ENCODE measurements at places on chromosomes 6 and 20.
A peak's percentile ranks its signal among the peaks of the same experiment; 100 is the strongest.

- DNase-seq = peak; percentile 8
Measured at GRCh38 chr6:48101290-48101689, 9.7 kb downstream of the PTCHD4 start.

- DNase-seq = no peak
Measured at GRCh38 chr6:151067684-151068596, 171.8 kb upstream of the AKAP12 start.

DNA sequence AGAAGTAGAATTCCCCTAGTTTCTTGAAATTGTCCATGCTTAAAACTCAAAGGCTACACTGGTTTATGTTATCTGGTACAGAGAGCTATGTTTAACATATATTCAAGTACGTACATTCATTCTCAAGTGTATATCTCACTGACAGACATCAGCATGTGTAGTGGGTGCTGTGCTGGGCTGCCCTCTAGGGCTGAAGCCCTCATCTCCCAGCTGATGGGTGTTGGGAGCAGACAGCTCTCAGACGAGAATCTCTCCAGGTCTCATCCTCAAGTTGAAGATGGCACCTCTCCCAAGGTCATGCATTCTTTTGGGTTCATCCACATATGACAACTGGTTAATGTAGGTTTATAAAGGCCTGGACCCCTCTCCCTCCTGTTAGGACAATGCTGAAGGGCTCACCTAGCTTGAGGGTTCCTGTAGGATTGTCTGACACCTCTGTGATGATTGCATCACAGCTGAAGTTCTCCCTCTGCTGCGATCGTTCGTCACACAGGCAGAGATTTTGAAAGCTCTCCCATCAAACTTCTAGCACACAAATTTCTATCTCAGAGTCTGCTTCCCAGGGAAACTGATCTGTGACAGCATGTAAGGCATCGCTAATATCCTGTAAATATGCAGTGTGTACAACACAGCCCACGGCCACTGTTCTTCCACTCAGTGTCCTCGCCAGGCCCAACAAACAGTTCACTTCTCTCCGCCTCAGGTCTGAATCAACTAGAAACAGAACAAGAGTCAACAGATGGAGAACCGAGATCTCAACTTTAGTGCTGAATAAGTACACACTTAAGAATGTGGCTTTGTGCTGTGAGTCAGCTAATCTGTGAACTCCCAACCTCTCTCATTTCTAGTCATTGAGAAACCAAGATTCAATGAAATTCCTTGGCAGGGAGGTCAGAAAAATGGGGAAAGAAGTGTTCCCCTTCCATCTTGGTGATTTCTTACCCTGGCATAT lies 43.2 kb downstream of the PREP start:
- DNase-seq = no peak

GRCh38 chr6:143804835-143805239 lies 38.3 kb upstream of the LTV1 start:
- DNase-seq = no peak

- DNase-seq = no peak
Measured at GRCh38 chr6:26128013-26128771, 41.0 kb downstream of the HFE start.

GRCh38 chr6:146787876-146788508 lies 189.2 kb downstream of the ADGB start:
- no peak for DNase-seq
